AML-193 (cell line): ENCODE measurements at places on chromosomes 1 and 21.

DNA sequence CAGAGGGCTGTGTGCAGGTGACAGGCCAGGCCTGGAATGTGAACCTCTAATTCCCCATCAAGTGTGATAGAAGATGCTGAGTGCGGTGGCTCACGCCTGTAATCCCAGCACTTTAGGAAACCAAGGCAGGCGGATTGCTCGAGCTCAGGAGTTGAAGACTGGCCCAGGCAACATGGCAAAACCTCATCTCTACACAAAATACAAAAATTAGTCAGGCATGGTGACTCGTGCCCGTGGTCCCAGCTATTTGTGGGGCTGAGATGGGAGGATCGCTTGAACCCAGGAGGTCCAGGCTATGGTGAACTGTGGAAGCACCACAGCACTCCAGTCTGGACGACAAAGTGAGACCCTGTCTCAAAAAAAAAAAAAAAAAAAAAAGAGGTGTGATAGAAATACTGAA lies 40.1 kb upstream of the PUM1 start:
- no peak for DNase-seq

- DNase-seq: no peak
Measured at GRCh38 chr1:23466423-23466989, 17.5 kb downstream of the ASAP3 start.

DNA sequence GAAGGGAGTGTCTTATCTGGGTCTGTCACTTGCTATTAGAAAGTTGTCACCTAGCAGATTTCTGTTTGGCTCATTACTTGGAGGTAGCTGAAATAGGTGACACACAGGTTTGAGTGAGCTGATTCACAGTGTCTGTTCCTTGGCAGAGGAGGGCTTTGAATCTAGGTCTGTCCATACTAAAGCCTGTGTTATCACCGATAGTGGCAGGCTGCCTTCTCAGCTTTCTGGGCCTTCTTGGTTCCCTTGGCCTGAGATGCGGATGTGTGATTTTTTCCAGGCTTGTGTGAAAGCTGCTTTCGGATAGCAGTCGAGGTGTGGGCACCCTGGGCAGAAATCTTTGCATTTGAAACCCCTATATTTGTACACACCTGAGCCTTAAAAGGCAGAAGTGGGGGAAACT lies 73.9 kb downstream of the ACTL8 start:
- DNase-seq: no peak

DNA sequence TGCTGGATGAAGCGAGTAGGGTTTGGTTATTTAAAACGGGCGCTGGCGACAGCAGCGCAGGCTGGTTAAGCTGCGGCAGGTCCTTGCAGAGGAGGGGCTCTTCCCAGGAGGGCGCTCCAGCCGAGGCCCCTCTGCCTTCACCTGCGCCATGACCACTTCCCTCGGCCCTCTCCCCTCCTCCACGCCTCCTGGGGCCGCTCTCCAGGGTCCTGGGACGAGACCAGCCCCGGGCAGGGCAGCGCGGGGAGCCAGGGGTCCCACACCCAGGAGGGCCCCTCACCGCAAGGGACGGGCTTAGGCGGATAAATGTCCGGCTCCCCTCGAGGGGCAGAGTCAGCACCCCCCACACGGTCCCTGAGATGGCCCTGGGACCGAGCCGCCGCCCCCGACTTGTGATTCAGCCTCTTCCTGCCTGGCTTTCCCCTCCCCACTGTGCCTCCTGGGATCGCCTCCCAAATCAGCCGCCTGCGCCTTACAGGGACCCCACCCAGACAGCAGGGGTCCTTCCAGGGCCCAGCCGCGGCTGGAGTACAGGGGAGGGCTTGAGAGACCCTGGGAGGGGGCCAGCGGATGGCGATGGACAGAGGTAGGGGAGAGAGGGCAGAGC lies 380.7 kb downstream of the MATN1 start:
- no peak for DNase-seq

DNA sequence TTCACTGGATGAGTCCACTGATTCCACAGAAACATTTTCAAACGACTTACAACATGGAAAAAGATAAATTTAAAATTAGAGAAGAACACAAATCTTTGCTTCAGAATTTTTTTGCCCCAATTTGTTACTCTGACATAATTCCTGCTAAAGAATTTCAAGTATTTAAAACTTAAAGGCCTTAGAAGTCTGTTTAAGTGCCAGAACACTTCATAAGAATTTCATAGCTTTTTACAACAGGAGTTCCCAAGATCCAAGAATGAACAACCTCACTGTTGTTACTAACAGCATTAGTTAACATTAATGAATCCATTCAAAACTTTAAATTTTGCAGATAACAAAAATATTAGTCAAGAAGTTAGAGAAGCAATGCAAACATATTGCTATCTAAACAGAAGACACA lies 31.7 kb downstream of the ARHGAP29 start:
- DNase-seq: no peak

- no peak for DNase-seq
Measured at GRCh38 chr1:40384413-40384762, 10.9 kb downstream of the SMAP2 start.

DNA sequence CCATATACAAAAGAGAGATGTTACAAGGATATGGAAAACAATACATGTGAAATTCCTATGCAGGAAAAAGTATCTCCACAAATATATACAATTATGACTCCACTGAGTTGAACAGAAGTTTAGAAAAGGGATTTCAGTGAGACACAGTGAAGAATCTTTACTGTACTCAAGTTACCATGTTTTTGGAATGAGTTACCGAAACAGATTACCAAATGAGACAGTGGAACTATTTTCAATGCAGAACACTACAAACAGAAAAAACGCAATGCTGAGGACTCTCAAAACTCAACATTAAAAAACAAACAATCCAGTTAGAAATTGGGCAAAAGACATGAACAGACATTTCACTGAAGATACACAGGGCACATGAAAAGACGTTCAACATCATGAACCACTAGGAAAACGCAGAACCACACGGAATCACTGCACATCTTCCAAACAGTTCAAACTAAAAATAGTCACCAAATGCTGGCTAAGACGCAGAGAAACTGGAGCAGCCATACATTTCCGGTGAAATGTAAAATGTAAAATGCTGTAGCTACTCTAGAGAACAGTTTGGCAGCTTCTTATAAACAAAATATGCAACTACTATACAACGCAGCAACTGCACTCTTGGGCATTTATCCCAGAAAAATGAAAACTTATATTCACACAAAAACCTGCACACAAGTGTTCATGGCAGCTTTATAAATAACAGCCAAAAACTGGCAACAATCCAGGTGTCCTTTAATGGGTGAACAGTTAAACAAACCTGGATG lies 118.7 kb downstream of the UBR4 start:
- DNase-seq: no peak

DNA sequence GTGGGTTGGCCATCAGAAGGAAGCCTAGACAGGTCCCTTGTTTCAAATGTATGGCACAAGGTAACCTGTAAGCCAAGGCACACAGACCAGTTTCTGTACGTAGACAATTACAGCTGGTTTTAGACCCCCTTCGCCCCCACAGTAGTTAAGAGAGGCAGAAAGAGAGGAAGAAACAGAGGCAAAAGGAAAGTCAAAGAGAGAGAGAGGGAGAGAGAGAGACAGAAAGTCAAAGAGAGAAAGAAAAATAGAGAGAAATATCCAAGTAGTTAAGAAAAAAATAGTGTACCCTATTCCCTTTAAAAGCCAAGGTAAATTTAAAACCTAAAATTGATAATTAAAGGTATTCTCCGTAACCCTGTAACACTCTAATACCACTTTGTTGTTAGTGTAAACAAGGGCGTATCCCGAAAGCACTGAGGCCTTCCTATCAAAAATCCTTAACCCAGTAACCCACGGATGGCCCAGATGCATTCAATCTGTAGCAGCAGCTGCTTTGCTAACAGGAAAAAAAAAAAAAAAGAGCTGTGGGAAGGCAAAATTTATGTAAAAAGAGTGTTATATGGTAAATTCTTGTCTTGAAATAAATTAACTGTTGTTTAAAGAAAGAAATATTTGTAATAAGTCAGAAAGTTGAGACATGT lies 49.4 kb downstream of the ADCY10 start:
- no peak for DNase-seq

- no peak for DNase-seq
Measured at GRCh38 chr21:32930673-32931072, 95.1 kb upstream of the OLIG2 start.

GRCh38 chr1:2144501-2145090 lies 50.0 kb downstream of the FAAP20 start:
- no peak for DNase-seq

DNA sequence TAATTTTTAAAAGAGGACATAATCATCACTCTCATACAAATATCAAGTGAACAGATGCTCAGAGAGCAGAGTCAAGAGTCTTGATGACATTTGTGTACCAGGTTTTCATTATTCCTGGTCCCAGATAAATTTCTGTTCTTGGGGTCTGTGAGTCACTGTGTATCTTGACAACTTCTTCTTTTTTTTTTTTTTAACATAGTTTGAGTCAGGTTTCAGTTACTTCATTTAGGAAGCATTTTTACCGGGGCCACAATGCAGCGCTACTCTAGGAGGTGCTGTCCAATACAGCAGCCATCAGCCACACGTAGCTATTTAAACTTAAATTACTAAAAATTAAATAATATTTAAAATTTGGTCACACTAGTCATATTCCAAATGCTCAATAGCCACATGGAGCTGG lies 188.1 kb upstream of the SAMSN1 start:
- peak; percentile 44 for DNase-seq

GRCh38 chr1:17745479-17745955 lies 9.6 kb upstream of the ACTL8 start:
- no peak for DNase-seq

DNA sequence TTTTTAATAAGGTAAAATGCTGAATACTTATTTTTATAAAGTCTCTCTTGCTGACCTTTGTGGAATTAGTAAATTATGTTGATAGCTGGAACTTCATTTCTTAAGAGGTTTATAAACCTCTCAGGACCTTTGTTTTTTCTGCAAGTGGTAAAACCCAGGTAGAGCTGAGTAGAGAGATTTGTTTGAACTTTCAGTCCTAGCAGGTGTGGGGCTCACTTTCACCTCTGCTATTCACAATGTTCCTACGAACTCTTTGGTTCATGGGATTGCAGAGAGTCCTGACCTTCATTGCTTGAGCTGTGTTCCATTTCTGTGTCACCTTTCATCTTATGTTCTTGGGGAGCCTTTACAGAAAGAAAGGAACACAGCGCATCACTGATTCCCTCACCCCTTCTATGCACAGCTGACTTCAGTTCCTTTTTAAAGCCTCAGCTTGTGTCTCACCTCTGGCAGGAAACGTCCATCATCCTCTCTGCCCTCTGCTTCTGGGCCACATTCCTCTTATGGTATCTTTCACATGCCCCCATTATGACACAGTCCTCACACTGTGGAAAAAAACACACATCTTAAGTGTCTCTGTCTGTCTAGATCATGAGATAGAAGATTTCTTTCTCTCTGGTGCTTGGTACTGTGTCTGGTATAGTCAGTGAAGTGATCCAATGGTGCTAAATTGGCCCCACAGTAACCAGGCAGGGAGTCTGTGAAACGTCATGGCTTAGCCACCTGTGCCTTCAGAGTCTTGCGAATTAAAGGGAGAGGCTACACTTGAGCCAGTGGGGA lies 262.5 kb upstream of the B3GALT2 start:
- no peak for DNase-seq

- no peak for DNase-seq
Measured at GRCh38 chr1:245378311-245378722, 223.5 kb downstream of the KIF26B start.

GRCh38 chr1:49240709-49241221 lies 464.1 kb upstream of the BEND5 start:
- DNase-seq: no peak

GRCh38 chr1:152967201-152967600 lies 3.2 kb upstream of the SPRR4 start:
- DNase-seq: no peak

GRCh38 chr1:177053648-177054047 lies 110.9 kb downstream of the ASTN1 start:
- no peak for DNase-seq
